ENCODE measurements at places on chromosomes 1 and 21.

DNA sequence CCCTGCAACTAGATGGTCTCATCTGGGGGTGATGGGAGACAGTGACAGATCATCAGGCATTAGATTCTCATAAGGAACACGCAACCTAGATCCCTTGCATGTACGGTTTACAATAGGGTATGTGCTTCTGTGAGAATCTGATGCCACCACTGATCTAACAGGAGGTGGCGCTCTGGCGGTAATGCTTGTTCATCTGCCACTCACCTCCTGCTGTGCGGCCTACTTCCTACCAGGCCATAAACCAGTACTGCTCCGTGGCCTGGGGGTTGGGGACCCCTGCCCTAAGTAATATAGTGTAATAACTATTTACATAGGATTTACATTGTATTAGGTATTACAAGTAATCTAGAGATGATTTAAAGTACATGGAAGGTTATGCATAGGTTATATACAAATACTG is 134.9 kb downstream of the CLEC20A start:
- DNase-seq: no peak

DNA sequence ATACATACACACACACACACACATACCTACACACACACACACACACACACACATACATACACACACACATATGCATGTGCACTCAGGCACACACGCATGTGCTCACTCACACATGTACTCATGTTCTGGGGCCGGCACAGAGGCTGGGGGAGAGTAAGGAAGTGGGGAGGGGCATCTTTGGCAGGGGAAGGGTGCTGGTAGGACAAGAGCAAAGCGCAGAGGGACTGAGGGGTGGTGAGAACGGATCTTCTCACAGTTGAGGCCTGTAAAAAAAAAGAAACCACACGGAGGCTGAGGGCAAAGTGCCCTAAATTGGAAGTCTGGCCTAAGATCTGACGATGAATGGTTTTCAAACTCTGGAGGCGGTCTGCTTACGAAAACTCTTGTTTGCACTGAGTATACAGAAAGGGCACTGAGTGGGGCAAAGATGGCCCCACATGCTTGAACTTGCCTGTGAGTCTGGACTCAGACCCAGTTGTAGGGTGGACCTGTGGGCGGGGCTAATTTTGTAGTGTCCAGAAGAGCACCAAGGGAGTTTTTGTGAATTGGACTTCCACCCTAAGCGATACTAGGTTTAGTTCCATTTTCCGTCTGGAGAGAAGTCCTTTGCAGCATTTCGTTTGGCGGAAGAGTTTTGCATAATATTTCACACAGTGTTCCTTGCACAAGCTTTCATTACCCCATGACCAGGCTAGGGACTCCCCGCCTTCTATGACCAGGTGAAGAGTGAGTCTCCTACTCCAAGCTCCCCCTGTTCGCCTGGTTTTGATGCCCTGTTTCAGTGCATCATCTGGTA is 79.3 kb upstream of the LYST start:
- DNase-seq: no peak

GRCh38 chr1:204414016-204414415 is 2.4 kb upstream of the PPP1R15B start:
- DNase-seq: no peak

DNA sequence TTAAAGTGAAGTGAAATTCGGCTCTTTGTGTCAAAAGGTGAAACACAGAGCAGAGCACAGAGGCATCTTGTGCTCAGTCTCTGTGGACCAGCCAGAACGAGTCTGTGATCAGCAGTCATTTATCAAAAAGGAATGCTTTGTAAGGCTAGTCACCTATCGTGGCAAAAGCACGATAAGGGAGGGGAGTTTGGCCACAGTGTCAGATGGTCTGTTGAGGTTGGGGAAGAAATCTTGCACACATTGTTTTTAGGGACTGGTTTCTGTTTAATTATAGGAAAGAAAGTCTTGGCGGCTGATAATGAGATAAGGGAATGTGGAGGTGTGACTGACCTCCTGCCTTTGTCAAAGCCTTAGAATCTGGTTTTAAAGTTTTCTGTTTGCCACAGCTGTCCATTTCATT is 58.2 kb upstream of the KIAA1614 start:
- no peak for DNase-seq

DNA sequence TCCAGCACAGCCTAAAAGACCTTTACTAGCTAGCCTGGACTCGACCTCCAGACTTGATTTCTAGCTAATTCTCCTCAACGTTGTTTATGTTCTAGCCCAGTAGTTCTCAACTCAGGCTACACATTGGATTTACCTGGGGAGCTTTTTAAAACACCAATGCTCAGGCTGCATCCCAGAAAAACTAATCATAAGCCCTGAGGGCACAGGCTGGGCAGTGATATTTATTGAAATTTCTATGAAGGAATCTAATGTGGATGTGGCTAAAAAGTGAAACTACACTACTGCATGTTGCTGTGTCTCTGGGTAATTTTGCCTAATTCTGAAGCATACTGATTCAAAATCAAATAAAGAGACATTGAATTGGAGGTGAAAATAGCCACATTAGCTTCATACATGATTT is 479.4 kb downstream of the KCNT2 start:
- no peak for DNase-seq

DNA sequence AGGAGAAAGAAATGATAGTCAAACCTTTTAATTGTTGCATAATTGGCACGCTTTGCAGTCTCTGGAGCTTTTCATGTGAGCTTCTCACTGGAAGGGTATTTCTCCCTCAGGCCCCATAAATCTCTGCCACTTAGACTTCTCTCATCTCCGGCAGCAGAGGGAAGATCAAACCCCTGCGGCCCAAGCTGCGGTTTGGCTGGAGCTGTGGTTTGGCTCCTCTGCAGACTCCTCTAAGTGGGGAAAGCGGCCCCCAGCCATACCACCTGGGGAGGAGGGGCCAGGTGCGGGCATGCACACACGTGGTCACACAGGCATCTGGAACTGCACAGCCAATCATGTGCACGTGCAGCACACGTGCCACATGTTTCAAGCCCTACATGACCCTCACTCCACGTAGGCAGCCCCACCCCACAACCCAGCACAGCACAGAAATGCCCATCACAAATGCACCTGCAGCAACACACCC is 58.3 kb downstream of the UBE2T start:
- DNase-seq: peak; percentile 84

DNA sequence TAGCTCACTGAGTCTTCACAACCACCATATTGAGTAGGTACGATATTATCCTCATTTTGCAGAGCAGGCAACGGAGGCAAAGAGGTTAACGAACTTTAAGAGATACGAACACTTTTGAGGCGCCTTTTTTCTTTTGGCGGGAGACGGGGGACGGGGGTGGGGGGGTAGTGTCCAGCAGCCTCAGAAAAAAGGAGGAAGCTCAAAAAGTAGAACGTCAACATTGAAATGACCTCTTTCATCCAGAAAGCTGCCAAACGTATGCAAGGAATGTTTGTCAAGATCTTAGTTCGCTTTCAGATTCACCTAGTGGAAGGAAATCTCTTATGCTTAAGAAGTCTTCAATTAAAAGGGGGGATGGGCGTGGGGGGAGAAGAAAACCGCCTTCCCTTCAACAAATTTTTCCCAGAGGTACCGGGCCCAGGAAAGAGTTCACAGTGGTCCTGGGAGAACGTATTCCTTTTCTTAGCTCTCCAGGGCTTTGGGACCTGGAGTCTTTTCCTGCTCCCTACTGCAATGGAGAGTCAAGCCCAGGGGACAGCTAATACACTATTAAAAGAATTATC is 1.1 kb upstream of the PCAT6 start:
- DNase-seq: no peak

GRCh38 chr21:42574234-42575027 is 60.8 kb downstream of the SLC37A1 start:
- no peak for DNase-seq

DNA sequence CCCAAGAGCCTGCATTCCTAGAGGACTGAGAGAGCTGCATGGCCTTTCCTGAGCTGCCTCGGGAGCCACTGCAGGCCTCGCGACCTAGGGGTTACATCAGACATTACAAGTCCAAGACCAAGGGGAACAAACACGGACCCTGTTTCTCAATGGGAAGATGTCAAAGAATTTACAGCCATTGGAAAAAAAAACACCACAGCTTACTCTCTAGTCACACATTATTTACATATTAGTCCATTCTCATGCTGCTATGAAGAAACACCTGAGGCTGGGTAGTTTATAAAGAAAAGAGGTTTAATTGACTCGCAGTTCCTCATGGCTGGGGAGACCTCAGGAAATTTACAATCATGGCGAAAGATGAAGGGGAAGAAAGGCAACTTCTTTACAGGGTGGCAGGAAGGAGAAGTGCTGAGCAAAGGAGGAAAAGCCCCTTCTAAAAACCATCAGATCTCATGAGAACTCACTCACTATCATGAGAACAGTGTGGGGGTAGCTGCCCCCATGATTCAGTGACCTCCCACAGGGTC is 8.4 kb upstream of the PRMT2 start:
- no peak for DNase-seq

GRCh38 chr1:6489383-6489765 is 2.1 kb downstream of the PLEKHG5 start:
- no peak for DNase-seq

GRCh38 chr1:226586650-226587422 is 38.3 kb downstream of the STUM start:
- DNase-seq: no peak

DNA sequence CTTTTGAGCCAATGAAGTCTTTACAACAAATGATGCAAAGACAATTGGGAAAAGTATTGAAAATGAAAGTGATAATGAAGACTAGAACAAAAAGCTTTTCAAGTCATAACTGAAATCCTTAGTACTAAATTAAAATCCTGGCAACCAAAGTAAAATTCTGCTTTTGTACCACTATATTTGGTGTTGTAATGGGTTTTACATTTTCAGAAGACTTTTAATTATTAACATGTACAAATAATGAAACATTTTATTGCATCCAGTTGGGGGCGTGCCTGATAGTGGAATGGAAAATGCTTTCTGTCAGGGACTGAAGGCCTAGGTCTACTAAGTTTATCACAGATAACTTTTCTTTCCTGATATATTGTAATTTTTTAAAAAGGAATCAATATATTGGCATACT is 89.4 kb downstream of the SDCCAG8 start:
- no peak for DNase-seq

GRCh38 chr1:89286549-89287180 is 14.0 kb upstream of the GBP5 start:
- DNase-seq: no peak

DNA sequence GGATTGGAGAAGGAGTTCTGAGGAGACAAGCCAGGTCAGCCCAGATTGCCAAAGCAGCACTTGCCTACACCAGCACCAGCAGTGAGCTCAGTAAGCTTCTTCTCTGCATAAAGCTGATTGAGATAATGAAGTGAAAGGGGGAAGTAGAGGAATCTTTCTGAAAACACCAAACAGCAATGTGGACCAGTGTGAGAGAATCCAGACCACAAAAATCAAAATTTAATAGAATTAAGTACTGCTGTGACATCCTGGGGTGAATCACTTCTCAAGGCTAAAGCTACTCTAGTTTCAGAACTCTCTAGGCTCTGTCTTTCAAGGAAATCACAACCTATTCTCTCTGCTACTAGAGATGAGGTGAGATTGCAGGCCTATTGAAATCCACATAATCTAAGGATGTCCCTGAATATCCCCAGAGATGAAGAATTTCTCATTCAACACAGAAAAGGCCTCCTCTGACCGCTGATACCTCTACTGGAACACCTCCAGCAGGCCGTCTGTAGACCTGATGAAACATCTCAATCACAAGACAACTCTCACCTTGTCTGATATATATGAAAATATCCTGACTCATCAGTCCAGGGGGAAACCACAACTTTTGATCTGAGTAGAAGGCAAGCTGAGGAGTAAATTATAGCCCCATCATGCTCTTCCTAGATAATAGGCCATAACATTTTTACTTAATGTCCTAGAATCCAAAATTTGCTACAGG is at the start of gene FCRL4:
Gene FCRL4 (minus strand): TSS at position 127 of the 709 bp plus-strand sequence. CDS start 141 bp downstream, outside the sequence.
- no peak for DNase-seq

DNA sequence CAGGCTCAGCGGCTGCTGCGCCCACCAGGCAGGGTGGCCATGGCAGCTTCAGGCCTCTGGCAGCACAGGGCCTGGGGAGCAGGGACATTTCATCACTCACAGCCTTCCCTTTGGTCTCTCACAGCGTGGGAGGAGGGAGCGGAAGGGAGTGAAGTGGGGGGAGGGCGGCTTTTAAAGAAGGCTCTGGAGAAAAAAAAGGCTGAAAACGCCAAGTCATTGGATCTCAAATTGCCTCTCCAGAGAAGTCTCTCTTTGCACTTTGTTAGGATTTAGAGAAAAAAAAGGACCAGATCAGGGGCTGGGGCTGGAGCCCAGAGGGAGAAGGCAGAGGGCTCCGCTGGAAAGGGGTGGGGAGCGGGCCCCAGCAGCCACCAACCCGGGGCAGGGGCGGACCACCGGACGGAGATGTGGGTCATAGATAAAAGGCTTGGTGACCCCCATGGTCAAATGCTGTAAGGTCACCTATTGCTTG is 209.9 kb downstream of the GRIK3 start:
- DNase-seq: no peak

DNA sequence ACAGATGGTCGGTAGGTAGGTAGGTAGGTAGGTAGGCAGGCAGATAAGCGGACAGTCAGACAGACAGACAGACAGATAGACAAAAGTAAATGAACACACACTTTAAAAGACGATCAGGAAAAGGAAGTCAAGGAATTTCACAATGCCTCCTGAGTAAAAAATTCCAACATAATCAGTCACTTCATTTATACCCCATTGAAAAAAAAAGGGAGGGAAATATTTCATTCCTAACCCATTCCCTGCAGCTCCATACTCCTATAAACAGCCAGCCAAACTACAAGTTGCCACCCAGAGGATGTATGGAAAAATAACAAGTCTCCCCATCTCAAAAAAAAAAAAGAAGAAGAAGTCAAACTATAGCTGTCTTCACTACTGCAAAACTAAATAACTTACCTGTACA is 43.4 kb downstream of the ZZZ3 start:
- no peak for DNase-seq

DNA sequence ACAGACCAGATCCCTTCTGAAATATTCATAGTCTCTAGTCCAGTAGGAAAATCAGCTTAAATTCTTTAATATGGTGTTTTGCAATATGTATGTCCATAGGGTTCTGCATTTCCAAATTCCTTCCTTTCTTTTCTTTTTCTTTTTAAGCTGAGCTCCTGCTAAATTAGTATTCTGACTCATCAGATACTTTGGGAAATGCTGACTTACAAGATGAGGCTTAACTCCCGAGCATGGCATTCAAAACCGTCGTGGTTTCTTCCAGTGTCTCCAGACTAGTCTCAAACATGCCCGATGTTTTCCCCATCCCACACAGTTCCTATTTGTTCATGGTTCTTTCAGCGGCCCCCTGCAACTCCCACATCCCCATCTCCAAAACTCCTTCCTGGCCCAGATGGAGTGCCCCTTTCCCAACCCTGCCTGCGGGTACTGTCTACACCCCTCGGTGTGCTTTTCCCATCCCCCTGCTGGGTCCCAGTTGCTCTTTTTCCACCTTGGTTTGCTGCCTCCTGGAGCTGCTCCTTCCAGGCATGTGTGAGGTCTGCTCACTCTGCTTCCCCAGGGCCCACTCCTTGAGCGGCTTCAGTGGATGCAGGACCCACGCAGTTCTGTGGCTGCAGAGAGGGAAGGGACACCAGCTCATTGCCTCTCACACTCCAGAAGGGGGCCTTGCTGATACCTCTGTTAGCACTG is 19.5 kb upstream of the ETV3 start:
- DNase-seq: no peak
